ENCODE measurements at places on chromosomes 12 and 14.

DNA sequence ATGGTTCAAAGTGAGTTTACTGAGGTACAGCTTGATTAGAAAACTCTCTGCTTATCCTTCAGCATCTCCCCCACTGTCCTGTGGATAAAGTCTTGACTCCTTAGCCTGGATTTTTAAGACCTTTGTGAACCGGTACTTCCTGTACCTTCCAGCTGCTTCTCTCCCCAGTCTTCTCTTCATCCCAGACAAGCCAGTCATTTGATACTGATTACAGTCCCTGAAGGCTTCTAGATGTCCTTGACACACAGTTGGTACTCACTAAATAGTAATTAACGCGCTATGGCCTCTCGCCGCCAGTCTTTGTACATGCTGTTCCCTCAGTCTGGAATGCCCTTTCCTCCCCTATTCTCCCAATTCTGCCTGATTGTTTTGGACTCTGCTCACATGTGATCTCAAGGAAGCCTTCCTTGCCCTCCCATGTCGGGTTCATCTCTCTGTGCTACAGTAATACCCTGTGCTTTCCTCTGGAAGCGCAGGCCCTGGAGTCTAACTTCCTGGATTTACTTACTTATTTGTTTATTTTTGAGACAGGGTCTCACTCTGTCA is 50.6 kb upstream of the PTGR2 start:
- DNase-seq = no peak

- DNase-seq = no peak
These were observed 5.6 kb downstream of the TBX5 start for GRCh38 chr12:114400361-114400811.

GRCh38 chr12:2648406-2648805 is 146.4 kb upstream of the FKBP4 start:
- DNase-seq = no peak

GRCh38 chr12:64680235-64680634 is 69.9 kb downstream of the RASSF3 start:
- DNase-seq = no peak

GRCh38 chr12:102021540-102022246 is 40.1 kb downstream of the WASHC3 start:
- DNase-seq = no peak

- no peak for DNase-seq
These were observed 942 bp downstream of the ZC2HC1C start for GRCh38 chr14:75070383-75070782.
